Stimulated activated CD4-positive, alpha-beta T cell treated with anti-CD3 and anti-CD28 coated beads, Interleukin-4, amount 100 ng/mL, for 4 hours (primary cell): ENCODE measurements at places on chromosomes 5 and 9.

DNA sequence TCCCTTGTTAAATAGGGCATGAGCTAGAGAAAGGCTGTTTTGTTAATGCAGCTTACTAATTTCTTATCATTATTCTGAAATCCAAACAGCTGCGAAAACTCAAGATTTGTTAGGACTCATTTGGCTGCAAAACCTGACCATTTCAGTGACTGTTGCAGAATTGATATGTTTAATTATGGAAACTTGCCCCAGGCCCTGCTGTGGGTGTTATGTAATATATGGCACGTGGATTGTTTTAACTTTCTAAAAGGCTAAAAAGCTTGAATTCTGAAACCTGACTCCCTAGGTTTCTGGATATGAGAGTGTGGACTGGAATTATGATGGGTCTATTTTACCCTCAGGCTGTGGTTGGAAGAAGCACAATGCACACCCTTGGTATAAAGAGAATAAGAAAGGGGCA lies 4.4 kb downstream of the IL9 start:
- DNase-seq: no peak

GRCh38 chr5:139565411-139566305 lies 4.5 kb downstream of the UBE2D2 start:
- DNase-seq: peak; percentile 39

- no peak for DNase-seq
Measured at GRCh38 chr5:77936365-77936693, 160.2 kb upstream of the TBCA start.

DNA sequence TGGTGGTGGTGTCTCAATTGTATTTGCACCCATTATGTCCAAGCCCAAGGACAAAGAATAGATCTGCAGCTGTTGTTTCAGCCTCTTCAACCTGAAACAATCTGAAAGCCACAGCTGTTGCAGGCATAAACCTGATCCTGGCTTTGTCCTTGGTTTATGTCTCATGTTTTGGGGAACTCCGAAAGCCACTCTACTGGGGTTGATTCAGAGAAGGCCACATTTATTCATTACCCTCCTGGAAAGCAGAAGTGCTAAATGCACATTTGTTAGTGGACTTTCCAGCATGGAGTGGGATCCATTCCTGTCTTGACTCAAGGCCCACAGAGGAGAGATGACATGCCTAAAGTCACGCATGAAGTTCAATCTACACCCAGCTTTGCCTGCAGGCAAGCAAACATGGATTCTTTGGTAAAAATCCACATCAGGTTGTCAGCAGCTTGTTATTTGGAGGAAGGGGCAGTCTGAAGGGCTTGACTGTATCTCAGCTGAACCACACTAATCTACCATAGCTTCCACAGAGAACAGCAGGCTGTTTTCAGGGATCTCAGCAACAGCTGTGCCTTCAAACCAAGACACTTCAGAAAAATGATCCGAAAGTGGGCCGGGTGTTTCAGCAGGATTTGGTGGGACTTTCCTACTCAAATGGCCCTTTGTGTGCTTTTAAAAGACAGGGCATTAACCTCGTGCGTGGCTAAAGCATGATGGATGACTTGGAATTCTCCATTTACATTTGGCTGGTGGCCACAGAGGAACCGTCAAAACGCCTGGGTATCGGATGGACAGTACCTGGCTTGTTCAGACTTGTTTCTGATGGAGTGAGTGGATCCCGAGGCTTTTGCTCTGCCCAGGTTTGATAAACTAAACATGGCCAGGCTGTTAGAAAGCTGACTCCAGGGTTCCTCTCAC lies 36.2 kb upstream of the ADAM19 start:
- DNase-seq: no peak

DNA sequence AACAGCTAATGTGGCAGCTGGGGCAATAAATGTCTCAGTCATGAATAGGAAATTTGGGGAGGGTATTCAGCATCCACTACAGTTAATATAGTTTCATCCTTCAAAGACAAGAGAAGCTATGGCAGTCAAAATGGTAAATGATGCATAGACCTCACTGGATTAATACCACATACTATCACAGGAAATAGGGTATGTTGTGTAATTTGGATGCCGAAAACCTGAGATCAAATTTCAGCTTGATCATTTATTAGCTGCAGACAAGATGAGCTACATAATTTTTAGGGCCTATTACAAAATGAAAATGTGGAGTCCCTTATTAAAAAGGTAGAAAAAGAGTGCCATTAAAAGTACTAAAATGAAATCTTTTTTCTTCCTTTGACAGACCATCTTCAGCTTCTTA lies 112.6 kb upstream of the MTAP start:
- no peak for DNase-seq

DNA sequence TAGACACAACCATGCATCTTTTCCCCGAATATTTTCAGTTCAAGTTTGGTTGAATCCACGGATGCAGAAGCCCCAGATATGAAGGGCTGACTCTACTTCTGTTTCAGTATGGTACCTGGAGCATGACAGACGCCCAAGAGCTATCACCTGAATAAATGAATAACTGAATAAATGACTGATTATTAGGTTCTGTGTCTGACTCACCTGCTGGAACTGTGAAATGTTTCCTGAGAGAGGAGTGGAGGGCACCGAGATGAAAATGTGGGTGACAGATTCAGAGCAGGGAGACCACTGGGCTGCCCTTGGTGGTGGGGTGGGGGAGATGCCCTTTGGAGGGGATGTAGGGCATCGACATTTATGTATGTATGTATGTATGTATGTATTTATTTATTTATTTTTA lies 13.2 kb downstream of the FRMPD1 start:
- DNase-seq: no peak

DNA sequence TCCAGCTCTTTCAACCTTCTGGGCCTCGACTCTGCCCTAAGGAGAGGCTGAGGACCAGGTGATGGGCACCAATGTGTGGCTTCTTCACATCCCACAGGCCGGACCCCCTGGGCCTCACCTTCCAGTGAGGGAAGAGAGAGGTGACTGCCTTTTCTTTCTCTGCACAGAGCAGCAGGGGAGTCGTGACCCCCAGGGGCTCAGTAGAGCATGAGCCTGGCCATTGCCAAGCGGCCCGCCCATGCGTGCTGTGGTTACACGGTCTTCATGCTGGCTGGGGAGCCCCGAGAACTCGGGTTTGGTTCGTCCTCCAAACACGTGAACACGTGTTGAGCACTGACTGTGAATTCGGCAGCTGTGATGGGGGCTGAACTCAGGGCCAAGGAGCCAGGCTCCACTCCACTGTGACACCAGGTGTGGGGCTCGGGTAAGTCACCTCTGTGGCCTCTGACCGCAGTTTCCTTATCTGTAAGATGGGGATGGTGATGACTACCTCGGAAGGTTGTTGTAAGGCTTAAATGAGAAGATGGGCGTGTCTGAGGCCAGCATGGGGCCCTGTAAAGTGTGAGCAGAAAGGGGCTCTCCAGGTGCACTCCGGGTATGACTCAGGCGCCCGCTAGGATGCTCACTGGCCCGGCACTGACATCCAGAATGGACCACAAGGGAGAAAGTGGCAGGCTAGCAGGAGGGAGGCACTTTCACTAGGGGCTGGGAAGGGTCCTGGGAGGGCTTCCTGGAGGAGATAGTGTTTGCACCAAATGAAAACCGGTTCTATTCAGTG lies 13.4 kb upstream of the GRHPR start:
- DNase-seq: peak; percentile 53

- DNase-seq: peak; percentile 1
Measured at GRCh38 chr5:160369990-160370712, at the start of gene C1QTNF2. C1QTNF2 (minus strand) TSS chr5:160370626; CDS start chr5:160355011, 15,615 bp downstream.

DNA sequence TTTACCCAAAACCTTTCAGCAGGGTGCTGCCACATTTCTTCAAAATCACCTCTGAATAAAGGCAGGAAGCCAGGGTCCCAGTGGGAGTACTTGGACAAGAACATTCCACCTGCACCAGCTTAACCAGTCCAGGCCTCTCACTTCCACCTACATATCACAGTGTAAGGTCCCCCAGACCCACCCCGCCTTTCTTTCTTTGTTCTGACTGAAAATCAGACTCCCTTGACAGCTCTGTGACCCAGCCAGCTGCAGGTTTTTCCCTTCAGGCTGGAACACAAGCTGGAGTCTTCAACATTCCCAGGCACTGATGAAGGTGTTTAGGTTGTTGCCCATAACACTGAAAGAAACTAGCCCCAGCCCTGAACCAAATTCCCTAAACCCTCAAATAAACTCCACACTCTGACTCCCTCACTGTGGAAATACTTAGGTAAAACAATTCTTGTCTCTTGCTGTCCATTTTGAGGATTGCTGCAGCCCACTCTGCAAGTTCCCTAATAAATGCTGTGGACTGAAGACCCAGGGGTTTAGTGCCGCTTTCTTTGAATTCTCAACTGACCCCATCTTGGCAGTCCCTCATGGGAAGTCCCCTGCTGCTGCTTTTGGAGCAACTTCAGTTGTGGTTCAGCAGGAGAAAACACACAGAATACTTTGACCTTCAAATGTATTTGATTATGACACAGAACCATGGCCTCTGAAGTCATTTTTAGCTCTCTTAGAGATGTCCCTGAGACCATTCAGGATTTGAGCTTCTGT lies 24.8 kb downstream of the P4HA2 start:
- DNase-seq: no peak

- DNase-seq: no peak
Measured at GRCh38 chr5:124870070-124870469, 123.6 kb upstream of the ZNF608 start.

GRCh38 chr5:89601880-89602279 lies 718.9 kb upstream of the MEF2C start:
- DNase-seq: no peak

DNA sequence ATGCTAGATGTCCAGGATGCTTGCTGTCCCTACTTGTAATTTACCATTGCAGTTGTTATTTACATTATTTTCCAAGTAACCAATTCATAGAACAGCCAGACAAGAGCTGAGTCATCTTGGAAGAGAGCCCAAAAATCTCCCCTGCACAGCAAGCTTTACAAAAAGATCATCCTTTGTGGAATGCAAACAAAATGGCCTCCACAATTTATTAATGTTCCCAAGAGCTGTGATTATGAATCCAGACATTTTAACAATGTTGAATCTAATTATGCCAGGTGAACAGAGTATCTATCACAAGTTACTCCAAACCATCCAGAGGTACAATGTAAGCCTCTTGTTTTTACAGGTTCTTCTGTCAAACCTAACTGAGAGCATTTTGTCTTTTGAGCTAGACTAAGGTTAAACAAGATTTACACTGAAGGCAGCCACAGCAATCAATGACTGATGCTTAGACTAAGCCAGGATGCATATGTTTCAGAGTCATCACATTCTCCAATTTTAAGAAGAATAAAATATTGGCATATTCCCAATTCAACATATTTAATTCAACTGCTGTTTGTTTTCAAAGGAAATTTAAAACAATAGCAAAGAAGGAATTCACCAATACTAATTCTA lies 95.3 kb upstream of the SLC12A2 start:
- DNase-seq: no peak

GRCh38 chr5:64164166-64164565 lies 1.5 kb upstream of the RNF180 start:
- no peak for DNase-seq

DNA sequence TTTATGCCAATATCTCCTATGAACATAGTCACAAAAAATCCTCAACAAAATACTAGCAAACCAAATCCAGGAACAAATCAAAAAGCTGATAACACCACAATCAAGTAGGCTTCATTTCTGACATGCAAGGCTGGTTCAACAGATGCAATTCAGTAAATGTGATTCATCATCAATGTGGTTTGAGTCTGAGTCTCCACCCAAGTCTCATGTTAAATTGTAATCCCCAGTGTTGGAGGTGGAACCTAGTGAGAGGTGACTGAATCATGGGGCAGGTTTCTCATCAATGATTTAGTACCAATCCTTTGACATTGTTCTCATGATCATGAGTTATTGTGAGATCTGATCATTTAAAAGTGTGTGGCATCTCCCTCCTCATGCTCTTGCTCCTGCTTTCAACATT lies 1072.7 kb downstream of the NR2F1-AS1 start:
- DNase-seq: no peak
